Activated B cell treated with CpG ODN at 0.5 μM for 24 hours (primary cell): ENCODE measurements at places on chromosomes 6 and 20. TPM values are rescaled to one million over a fixed set of nuclear protein-coding genes. Genes with fewer than 3 reads are reported as not detected.

DNA sequence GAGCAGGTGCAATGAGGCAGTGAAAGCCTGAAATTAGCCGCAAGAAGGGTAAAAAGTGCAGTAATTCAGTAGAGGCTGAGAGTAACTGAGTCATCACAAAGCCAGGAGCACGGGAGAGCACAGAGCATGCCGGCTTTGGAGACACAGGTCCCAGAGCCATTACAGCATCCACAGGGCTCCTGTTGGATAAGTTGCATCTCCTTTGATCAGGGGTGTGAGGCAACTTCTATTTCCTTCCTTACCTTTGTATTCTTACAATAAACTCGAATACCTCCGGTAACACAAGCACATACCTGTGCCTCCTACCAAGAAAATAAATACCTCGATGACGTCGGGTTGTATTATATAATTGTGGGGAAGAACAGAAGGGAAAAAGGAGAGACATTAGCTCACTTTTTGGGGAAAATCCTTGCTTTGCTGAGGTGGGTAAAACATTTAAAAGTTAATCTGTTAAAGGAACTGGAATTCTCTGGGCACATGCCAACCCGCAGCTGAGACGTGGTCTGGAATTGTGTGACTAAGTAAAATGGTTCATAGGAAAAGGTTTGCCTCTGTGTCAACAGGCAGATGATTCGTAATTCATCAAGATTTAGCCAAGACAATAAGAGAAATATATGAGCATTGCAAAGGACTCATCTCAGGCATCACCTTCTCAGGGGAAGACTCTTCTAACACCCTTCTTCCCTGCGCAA, 360.7 kb upstream of the ZFP64 start:
- no peaks in the 10 kb centered on the region for H3K36me3 ChIP-seq
- no peak for DNase-seq
- H3K4me3 ChIP-seq = no peak overlapping the region
- H3K4me1 ChIP-seq = no peaks in the 10 kb centered on the region
- H3K27ac ChIP-seq = no peak overlapping the region
- peaks cover 1% of the 10 kb centered on the region for H3K27me3 ChIP-seq

- H3K4me1 ChIP-seq = no peaks in the 10 kb centered on the region
- no peak for DNase-seq
- no peaks in the 10 kb centered on the region for H3K27me3 ChIP-seq
- H3K27ac ChIP-seq = no peak overlapping the region
- no peaks in the 10 kb centered on the region for H3K36me3 ChIP-seq
Observed at GRCh38 chr20:10864076-10864672, 190.4 kb upstream of the JAG1 start.

GRCh38 chr6:167996424-167997199, 859 bp upstream of the KIF25 start:
- no peak for DNase-seq
- H3K27ac ChIP-seq = no peak overlapping the region
- H3K27me3 ChIP-seq = peaks cover 6% of the 10 kb centered on the region
- H3K36me3 ChIP-seq = no peaks in the 10 kb centered on the region

- no peak for DNase-seq
- H3K36me3 ChIP-seq = no peaks in the 10 kb centered on the region
- H3K27ac ChIP-seq = no peak overlapping the region
Observed at GRCh38 chr20:16828666-16829305, 80.6 kb downstream of the OTOR start.

DNA sequence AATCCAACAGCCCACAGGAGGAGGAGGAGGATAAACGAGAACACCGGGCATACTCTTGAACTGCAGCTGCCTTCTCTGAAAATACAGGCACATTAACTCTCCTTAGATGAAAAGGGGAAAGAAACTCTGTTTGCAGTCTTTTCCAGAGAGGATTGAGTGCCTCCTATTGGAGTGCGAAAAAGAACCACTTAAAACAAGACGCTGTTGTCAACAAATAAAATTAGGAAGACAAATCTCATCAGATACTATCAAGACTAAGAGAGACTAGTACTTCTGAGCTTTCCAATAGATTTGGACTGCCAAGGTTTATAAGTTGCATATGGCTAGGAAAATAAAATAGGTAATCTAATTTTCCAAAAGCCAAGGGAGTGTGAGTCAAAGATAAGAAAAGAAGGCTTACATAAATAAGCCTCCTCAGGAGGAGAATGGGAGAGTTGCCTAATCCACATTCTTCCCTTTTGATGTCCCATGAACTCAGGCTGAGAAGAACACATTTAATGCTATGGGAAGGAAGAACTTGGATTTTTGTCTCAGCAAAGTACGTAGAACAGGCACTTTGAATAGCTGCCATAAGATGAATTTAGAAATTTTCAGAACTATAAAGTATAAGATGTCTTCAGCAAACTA, 154.7 kb downstream of the ARHGAP18 start:
- no peaks in the 10 kb centered on the region for H3K36me3 ChIP-seq
- no peak overlapping the region for H3K4me3 ChIP-seq
- H3K27me3 ChIP-seq = no peaks in the 10 kb centered on the region
- no peaks in the 10 kb centered on the region for H3K4me1 ChIP-seq

Gene OR2J3
- not detected in 2 replicates for total RNA-seq
